Activated T-helper 9 cell treated with anti-CD3 and anti-CD28 coated beads, Interleukin-2, amount 50 U/mL, for 16 hours (primary cell): ENCODE measurements at places on chromosomes 4 and X.

GRCh38 chrX:41822892-41823291, 98.9 kb downstream of the GPR82 start:
- no peak for DNase-seq

GRCh38 chrX:119455264-119455663, 13.0 kb upstream of the SLC25A5 start:
- DNase-seq, result no peak

- DNase-seq, result no peak
These were observed 1.2 kb upstream of the TMEM33 start for GRCh38 chr4:41933997-41934503.

DNA sequence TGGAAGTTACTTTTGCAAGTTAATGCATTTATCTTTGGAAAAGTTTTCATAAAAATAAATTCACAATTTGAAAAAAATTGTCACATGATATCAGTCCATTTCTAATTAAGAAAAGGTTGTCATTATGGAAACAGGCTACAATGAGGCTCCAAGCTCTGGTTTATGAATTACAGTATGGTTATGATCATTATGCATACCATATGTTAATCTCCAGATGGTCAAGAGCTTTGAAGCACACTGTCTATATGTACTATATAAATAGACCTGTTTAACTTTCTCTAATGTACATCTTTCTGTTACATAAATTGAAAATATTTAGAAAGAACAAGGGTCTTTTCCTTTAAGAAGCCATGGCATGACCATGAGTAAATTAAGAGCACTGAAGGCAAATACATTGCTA, 2338.8 kb downstream of the PCDH7 start:
- DNase-seq, result no peak

DNA sequence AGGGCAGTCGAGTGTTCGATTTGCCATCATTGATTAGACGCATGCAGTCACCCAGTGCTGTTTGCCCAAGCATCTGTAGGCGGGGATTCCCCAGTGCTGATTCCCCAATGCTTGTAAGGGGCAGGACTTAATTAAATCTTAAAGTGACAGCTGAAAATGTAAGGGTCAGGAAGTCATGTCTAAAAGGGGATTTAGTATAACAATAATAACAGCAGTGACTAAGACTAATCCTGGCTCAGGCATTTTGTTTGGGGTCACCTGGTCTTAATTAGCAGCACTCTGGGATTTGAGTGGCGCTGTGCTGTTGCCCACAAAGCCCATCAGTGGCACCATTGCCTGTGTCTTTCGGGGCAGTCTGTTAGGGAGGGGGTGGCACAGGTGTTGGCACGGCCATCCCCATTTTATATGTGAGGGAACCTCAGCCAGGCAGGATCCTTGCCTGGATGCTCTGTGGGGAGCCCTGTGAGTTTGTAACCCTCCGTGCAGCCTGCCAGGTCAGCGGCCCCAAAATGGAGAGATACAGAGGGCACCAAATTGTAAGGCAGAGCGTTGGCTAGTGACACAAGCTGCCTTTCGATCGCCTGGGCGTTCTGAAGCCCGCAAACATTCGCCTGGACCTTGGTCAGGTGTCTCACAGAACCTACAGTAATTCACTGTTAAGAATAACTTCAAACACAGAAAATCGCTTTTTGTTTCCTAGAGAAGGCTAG, 146.7 kb downstream of the TBL1X start:
- no peak for DNase-seq

GRCh38 chrX:65586491-65586890, 51.9 kb upstream of the LAS1L start:
- DNase-seq, result no peak

DNA sequence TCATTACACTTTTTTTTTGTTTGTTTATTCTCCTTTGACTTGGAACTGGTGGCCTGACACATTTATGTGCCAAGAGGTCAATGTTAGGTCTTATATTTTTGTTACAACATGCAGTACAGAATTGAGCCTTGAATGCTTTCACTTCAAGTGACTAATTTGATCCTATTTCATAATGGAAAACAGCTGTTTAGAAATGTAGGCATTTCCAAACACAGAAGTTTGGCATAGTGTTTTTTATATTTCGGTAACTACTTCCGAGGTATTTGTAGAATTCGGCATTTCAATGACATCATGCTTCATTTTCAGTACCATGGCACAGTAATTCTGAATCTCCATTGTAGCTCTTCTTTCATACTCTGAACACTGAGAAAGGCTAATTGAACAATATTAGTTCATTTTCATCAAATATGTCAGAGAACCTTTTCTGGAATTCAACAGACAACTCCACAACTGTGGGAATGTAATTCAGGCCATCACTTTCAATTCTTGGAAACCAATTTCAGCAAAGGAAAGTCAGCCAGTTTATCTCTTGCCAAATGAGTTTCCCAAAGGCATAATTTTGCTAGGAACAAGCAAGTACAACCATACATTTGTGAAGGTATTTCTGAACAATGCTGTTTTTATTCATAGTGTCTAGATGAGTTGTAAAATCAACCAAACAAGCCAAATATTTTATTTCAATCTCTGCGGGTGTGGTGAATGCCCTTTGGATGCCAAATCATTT, 11.4 kb downstream of the FAM120C start:
- no peak for DNase-seq

GRCh38 chrX:97200454-97200853, 316.7 kb downstream of the RPA4 start:
- DNase-seq, result no peak

DNA sequence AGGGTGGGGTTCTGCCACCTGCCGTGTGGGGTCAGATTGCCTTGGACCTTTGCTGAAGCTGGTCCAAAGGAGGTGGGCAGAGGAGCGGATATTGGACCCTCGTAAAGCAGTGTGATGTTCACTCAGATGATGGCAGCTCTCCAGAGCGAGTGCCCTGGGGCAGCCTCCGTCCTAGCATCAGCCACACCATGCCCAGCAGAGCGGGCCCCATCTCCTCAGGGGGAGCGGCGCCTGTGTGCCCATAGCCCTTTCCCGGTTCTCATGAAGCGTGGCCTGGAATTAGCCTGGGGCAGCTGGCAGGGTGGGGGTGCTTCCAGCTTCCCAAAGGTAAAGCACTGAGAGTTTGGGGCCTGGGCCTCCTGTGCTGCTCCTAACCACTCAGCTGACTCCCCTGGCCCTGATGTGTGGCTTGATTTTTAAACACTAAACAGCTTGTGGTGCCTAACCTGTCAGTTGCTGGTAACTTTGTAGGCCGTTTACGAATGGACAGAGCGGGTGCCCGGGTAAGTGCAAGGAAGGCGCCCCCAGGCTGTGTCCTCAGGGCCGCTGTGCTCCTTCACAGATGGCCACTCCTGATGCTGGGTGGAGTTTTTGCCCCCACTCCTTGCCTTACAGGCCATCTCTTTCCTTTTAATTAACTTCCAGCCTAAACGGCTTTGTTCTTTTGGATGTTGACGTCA, 36.0 kb downstream of the NOP14 start:
- DNase-seq, result no peak

DNA sequence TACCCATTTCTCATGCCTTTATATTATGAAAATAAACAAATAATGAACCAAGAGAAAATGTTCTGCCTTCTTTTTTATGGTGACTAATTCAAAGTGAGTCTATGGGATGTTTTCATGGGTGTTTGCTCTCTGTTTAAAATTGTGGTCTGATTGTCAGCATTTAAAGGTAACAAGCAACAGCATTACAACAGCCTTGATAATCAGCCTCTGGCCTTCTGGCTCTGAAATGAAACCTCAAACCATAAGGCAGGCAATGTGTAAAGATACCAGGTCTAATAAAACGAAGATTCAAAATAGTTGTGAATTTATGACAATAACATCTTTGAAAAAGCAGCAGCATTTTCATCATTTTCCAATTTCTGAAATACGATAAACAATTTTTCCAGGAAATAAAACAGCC, 63.7 kb downstream of the FAM13A start:
- no peak for DNase-seq

- DNase-seq, result no peak
These were observed 8.3 kb upstream of the SASH3 start for GRCh38 chrX:129771266-129771995.

GRCh38 chr4:26288355-26288909, 32.4 kb upstream of the RBPJ start:
- no peak for DNase-seq

DNA sequence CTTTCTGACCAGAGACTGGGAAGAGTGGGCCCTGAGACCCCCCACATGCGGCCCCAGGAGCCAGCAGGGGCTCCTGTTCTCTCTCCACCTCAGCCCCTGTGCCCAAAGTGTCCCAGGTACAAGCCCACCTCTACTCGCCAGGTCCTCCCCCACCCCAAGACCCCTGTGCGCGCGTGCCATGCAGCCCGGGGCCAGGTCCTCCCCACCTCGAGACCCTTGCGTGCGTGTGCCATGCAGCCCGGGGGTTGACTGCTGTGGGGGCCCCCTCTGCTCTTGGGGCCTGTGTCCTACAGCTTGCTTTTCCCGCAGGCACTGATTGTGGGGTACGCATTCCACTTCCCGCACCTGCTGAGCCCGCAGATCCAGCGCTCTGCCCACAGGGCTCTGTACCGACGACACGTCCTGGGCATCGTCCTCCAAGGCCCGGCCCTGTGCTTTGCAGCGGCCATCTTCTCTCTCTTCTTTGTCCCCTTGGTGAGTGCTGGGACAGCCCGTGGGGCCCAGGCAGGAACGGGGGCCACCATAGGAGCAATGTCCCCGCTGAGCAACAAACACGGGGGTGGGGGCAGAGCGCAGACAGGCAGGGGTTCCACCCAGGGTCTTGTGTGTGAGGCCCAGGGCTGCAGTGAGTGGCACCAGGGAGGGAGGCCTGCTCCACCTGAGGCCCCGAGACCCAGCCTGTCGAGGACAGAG, 20.3 kb downstream of the DGKQ start:
- no peak for DNase-seq

GRCh38 chrX:98480606-98481005, 1596.9 kb downstream of the RPA4 start:
- DNase-seq, result no peak

- DNase-seq, result no peak
These were observed 93.3 kb downstream of the SYNPO2 start for GRCh38 chr4:118981839-118982381.

DNA sequence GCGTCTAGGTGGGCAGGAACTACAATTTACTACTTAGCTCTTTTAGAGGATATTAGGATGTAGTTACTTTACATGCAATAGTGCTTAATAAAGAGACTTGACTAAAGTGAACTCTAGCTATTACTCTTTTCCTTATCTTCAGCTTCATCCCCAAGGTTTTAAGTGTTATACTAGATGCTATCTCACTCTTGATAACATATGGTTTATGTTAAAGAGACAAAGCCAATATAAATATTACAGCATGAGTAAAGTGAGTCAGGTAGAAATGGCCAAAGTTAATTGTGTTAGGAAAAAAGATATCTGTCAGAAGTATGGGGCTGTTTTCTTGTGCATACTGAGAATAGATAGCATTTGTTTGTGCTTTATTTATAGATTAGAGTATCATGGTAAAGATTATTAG, 80.5 kb downstream of the STAG2 start:
- no peak for DNase-seq

GRCh38 chrX:97102938-97103337, 219.2 kb downstream of the RPA4 start:
- DNase-seq, result no peak

DNA sequence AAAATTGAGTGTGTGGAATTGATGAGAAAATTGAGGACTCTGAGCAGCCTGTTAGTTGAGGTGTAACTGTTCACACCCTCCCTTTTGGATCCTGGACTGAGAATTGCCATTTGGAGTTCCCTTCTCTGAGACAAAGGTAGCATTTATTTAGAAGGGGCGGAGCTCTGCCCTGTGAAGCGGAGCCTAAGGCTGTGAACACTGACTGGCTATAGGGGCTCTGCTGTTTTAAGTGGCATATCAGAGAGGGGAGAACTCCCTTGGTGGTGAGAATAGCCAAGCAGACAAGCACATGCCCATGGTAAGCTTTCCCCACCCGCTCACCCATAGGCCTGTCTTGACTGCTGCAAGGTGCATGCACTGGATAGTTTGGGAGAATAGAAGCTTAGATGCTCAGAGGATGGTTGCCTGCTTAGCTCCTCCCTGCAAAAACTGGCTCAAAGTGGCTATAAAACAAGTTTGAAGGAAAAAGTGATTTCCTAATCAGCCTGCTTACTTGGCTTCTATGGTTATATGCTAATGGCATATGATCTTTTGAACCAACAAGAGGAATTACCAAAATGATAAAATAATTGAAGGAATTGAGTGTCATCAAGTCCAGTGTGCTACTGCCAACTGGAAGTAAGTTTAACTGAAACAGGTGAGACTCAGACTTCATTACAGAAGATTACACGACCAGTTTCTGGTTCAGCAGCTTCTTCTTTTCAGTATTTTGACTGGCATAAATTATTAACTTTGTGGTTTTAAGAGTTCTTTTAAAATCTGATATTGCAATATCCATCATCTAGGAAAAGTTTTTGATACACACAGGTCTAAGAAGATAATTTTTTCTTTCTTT, 108.4 kb downstream of the AFF1 start:
- DNase-seq, result no peak

DNA sequence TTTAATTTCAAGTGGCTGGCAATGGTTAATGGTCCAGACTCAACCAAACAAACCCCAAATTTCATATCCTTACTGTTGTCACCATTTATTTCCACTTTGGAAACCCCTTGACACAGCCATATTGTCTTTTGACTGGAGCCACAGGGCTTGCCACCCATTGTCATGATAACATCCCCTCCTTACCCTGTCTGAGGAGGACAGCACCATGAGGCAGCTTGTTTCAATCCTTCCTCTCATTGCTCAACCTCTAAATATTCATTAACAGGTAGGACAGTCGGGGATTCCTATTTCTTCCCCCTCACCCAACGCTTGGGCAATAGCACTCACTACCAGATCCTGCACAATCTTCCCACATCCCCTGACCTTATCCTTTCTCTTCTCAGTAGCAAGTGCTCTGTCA, 92.1 kb downstream of the CEP135 start:
- no peak for DNase-seq

DNA sequence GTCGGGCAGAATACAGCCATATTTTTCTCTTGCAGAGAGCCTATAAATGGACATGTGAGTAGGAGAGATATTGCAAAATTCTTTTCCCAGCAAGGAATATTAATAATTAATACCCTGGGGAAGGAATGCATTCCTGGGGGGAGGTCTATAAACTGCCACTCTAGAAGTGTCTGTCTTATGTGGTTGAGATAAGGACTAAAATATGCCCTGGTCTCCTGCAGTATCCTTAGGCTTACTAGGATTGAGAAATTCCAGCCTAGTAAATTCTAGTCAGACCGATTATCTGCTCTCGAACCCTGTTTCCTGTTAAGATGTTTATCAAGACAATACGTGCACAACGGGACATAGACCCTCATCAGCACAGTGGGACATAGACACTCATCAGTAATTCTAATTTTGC, 872.6 kb downstream of the FSTL5 start:
- DNase-seq, result no peak

DNA sequence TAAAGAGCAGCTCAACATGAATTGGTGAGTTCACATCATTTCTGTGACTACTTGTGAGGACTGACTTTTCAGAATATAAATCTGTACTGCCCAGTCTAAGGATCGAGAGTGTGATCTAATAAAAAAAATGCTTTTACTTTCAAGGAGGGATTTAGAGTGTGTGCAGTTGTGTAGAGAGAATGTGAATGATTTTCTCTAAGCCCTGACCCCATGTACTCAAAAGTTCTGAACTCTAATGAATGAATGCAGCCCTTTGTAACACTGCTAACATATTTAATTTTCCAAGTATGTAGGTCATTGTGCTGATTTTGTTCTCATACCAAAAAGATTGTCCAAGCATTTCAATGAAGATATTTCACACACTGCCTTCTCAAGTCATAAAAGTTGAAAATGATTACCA, 92.5 kb upstream of the STOX2 start:
- no peak for DNase-seq

GRCh38 chr4:170979736-170980135, 833.5 kb upstream of the GALNTL6 start:
- DNase-seq, result no peak
